ENCODE measurements at places on chromosomes 2 and 18.

- no peak for DNase-seq
These were observed 141.4 kb upstream of the SERTAD2 start for GRCh38 chr2:64795024-64795592.

DNA sequence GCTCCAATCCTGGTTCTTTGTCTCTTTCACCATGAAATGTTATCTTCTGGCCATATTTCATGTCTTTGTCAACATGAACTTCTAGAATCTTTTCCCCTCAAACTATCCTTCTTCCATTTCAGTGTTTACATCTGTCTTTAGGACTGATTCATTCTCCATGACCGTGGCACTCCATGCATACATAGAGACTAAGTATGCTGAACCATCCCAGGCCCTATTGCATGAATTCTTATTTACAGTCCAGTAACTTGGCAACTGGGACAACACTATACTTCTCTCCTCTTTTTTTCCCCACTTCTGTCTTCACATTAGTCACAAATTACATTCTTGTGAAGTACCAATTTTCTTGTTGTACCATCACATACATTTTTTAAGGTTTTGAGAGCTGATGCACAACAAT is 109.8 kb upstream of the GALNT13 start:
- no peak for DNase-seq

DNA sequence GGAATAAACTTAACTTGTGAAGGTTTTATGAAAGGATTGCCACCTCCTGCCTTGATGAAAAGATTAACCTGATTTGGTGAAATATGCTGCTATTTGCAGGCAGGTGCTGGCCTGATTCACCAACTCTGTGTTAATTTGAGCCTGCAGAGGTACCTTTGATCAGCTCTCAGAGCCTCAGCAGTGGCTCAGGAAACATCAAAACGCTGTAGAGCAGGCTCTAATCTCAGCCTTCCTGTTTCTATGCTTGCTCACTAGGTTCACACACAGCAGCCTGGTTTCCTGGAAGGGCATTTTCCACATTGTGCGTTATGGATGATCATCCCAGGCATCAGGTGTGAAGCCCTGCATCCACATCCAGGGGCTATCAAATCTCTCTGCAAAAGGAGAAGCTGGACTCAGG is 16.9 kb downstream of the TGIF1 start:
- DNase-seq, result no peak

GRCh38 chr2:29660201-29660600 is 261.2 kb downstream of the ALK start:
- DNase-seq, result no peak

- no peak for DNase-seq
These were observed 656.0 kb upstream of the SALL3 start for GRCh38 chr18:78323453-78324197.

- no peak for DNase-seq
These were observed 257.9 kb downstream of the BCL11A start for GRCh38 chr2:60295636-60295962.

DNA sequence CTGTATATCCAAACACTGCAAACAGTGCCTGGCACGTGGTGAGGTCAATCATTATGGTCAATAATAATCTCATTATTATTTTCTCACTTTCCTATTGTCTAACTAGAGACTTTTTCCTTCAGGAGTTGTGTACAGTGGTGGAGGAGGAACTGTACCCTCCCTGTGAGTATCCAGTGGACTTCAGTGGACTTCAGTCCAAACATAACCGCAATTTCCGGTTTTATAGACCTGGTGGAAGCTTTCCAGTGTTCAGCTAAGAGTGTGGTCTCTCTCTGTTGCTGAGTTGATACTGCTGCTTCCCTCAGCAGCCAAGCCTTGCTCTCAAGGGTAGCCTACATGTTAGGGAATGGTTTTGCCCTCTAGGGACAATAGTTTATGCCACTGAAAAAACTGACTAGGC is 447.1 kb downstream of the TMEM182 start:
- DNase-seq, result no peak

All from NCI-H526 (cell line).